ENCODE measurements at places on chromosomes 4 and X.

- peak; percentile 54 for DNase-seq
Measured at GRCh38 chr4:11507920-11508319, 79.2 kb upstream of the HS3ST1 start.

- no peak for DNase-seq
Measured at GRCh38 chr4:3875466-3875865, 109.3 kb downstream of the ADRA2C start.

- no peak for DNase-seq
Measured at GRCh38 chrX:148658115-148658730, 157.8 kb downstream of the AFF2 start.

GRCh38 chr4:181018472-181018871, 1224.7 kb upstream of the TENM3 start:
- no peak for DNase-seq

DNA sequence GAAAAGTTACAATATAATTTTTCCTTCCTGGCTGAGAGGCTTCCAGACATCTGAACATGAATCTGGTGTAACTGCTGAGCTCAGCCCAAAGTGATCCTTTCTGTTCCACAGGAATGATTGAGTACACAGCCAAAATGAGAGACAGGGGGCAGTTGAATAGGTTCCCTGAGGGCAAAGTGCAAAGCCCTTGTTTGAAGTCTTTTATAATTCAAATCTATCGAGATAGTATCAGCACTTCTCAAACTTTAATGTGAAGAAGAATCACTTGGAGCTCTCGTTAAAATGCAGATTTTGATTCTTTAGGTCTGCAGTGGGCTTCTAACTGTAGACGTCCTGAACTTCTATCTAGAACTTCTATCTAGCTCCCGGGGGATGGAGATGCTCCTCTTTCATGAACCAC, 54.4 kb upstream of the BMP2K start:
- DNase-seq = no peak

DNA sequence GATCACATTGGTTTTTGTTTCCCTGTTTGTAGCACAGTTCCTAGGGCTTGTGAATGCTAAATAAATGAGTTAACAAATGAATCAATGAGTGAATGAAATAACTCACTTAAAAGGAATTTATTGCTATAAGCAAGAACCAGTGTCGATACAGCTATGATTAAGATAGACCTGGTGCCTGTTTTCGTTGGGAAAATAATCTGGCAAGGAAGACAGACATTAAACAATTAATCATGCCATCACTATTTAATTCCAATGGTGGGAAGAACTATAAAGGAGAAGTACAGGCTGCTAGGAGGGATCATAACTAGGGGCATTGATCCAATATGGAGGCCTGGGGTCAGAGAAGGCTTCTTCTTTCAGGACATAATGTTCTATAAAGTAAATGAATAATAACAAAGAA, 4.5 kb upstream of the CBR4 start:
- no peak for DNase-seq

DNA sequence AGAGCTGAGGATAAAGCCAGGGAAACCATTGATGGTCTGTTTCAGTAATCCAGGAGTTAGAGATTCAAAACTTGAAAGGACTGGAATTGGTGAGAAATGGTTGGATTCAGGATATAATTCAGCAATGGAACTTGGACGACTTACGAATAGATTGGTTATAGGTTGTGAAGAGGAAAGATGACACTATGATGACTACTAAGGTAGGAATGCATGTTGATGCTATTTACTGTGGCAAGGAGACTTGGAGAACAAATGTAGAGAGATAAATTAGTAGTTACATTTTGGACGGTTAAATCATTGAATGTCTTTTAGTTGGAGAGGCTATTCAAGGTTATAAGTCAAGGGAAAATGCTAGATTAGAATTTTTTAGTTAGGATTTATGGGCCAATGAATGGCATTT, 365.4 kb upstream of the TECRL start:
- DNase-seq = no peak
